ENCODE measurements at places on chromosomes 2 and 18.
A peak's percentile ranks its signal among the peaks of the same experiment; 100 is the strongest.

DNA sequence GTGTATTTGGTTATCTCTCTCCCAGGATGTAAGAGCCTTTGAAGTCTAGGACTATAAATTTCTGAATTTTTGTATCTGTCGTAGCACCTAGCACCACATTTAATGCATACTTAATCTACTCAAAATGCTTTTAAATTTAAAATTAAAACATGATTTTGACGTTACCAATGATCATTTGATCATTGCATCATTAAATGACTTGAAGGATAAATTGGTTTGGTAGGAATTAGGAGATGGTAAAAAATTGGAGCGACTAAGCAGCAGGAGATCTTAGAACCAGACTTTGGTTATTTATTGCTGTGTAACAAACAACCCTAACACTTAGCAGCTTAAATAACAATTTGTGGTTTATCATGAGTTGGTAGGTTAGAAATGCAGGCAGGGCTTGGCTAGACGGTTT is 84.9 kb downstream of the MYO3B start:
- DNase-seq: no peak

DNA sequence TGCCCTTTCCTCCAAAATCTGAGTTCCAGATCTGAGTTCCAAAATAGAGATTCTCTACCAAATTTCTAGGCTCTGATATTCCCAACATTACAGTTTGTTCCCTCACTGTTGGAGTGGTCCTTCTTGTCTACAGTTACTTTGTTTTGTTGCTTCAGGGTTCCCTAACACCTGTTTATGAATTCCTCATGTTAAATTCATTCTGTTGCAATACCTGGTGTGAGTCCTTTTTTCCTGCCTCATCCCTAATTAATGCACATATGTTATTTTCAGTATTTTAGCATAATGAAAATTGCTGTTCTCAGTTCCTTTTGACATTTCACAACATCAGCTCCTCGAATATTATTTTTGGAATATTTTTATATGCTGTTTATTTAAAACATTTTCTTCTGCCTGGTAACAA is 16.2 kb downstream of the SERPINB13 start:
- no peak for DNase-seq

- no peak for DNase-seq
These were observed 23.7 kb downstream of the SMC6 start for GRCh38 chr2:17729880-17730279.

DNA sequence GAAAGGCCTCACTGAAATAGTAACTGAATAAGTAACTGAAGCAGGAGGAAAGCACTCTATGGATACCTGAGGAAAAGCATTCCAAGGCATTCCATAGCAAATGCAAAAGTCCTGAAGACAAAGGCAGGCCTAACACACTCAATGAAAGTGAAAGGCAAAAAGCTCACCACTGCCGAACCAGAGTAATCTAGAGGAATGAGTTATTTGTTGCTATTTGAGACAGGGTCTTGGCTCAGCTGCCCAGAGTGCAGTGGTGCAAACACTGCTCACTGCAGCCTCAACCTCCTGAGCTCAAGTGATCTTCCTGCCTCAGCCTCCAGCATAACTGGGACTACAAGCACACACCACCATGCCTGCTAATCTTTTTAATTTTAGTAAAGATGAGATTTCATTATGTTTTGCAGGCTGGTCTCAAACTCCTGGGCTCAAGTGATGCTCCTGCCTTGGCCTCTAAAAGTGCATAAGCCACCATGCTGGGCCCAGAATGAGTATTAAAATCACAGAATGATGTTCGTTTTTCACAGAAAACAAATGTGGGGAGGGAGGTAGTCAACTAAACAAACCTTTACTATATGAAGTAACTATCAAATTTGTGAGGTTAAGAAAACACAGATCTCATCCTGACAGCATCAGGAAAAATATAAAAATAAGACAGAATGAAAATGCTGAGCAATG is 17.9 kb downstream of the PIAS2 start:
- no peak for DNase-seq

GRCh38 chr2:12953596-12953995 is 236.9 kb downstream of the TRIB2 start:
- DNase-seq: no peak

DNA sequence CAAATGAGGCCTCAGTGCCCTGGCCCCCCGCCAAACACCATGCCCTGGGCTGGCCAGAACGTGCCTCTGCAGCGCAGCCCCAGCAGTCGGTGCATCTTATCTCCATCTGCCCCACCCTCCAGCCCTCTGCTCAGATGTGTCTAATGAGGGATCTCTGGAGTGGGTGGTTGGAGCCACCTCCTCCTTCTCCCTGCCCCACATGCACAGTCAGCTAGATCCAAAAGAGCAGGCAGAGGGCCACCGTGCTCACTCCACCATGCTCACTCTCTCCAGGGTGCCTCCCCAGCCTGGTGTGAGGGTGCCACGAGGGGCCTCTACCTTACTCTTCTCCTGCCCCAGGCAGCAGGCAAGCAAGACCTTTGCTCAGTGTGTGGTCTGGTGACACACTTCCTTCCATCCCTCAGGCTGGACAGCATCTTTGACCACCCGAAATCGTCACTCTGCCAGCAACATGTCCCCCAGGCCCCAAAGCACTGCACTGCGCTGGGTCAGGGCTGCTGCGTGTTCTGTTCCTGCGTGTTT is 266.1 kb upstream of the HDAC4 start:
- DNase-seq: no peak

DNA sequence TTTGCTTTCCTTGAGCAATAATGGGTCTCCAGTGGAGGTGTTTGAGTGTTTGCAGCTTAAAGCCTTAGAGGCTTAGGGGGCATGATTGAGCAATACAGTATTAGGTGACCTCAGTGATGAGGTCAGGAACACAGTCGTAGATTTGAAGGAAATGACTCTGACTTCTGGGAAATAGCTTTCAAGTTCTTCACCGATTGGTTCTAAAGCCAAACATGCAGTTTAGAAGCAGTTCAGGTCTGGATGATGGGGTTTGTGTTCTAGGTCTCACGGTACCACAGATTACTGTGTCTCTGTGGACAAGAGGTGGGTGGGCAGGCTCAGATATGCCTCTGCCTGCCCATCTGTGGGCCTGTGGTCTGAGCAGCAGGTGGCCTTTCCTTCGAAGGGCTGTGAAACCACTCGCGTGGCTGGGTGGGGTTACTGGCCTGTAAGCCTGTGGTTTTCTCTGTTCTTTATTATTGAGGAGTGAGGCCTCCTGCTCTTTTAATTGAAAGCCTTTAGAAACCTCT is 7.8 kb downstream of the MTHFD2 start:
- peak; percentile 57 for DNase-seq

- DNase-seq: no peak
These were observed 60.2 kb upstream of the TXNDC2 start for GRCh38 chr18:9825571-9826073.

DNA sequence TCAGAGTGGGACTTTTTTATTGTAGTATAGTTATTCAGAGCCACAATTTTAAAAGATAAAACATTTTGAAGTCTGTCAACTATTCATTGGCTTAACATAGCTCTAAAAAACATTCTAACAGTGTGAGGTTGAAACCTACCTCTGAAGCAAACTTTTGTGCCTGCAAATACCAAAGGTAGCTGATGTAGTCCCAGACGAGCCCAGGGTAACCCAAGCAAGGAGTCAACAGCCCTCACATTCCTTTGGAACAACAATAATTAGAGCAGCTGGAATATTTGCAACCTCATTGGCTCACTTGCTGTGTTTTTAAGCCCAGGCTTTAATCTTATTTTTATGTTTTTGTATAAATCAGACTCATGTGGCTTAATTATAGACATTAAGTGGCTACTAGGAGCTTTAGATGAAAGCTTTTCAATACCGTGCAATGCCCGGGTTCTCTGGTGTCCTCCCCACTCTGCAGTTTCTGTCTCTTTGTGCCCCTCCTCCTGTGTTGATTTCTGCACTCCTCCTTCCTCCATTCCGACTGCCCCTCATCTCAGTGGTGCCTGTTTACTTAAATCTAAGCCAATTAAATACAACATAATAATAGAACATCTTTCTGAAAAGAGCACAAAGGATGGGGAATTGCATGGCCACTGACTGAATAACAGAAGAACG is 157.9 kb upstream of the UNC80 start:
- no peak for DNase-seq

DNA sequence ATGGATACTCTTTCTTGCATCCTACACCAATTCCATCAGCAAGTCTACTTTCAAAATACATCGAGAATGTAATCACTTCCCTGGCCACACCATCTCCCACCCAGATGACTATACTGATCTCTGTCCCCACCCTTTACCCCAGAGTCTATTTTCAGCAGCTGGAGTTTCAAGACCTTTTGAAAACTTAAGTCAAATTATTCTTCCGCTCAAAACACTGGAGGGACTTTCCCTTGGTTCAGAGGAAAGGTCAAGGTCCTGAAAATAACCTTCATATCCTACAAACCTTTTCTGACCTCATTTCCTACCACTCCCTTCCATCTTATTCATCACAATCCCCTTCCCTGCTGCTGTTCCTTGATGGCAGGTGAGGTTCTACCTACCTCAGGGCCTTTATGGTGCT is 58.8 kb upstream of the LYPD6 start:
- peak; percentile 29 for DNase-seq

DNA sequence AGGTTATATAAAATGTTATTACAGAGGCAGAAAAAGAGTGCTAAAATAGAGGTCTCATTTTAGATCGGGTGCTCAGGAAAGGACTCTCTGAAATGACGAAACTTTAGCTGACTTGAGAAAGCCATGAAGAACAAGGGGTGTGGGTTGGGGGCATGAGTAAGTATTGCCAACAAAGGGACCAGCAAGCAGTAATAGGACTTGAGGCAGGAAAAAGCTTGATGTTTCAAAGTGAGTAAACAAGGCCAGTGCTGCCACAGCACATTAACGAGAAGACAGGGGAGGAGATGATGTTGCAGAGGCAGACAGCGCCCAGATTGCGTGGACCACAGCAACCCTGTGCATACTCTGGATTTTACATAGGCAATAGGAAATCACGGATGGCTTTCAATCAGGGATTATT is 318.8 kb downstream of the ZEB2 start:
- DNase-seq: no peak

DNA sequence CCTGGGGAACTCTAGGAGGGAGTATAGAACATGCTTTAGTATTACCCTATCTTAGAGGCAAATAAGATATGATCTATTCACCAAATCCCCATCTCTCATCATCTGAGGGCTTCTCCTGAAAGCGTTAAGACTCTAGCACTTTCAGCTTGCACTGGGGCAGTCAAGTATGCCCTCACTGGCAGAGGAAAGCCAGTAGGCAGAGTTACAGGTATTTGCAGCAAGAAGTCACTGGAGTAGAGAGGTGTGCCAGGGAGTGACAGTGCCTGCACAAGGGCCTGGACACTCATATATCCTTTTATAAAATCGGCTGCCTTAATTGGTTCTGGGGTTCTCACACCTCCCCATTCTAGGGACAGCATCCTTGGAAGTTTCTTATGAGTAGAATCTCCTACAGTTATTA is 31.9 kb upstream of the CCDC85A start:
- no peak for DNase-seq

- no peak for DNase-seq
These were observed 61.5 kb upstream of the TMEM177 start for GRCh38 chr2:119617455-119617854.

DNA sequence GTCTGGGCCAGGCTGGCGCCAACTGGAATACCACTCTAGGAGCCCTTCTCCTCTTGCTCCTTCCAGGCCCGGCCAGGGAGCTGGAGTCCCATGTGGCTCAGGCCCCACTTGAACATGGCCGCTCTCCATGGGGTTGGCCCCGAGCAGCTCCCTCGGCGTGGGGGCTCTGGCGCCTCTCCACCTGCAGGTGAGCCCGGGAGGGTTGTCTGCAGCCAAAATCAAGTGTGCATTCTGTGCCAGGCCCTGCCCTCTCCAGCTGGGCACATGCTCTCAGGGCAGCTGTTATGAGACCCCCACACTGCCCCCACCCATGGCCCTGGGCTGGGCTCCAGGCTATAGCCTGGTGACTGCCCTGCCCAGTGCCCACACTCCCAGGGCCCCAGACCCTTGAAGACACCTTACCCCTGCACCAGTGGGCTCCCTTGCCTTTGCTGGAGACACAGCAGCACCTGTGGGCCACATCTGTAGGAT is 45.8 kb upstream of the HS6ST1 start:
- no peak for DNase-seq

GRCh38 chr2:27082773-27083409 is 3.7 kb upstream of the KHK start:
- DNase-seq: no peak

DNA sequence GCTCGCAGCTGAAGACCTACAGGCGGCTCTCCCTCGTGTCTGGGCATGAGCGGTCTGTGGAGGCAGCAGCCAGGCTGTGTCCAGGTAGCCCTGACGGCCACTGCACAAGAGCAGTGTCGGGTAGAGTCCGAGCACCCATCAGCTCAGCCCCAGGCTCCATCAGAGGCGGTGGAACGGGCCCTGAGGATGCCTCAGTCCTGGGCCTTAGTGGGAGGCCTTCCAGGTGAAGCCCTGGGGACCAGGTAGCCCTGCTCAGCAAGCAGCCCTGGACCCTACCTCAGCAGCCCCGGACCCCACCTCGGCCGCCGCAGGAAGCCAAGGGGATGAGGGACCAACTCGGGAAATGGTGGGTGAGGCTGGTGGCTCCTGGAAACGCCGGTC is 21.3 kb upstream of the KLF11 start:
- no peak for DNase-seq
